Cardiac muscle cell (in vitro differentiated cells and primary cell): ENCODE measurements at places on chromosomes 7 and 10. TPM values are rescaled to one million over a fixed set of nuclear protein-coding genes. Genes with fewer than 3 reads are reported as not detected.
A peak's percentile ranks its signal among the peaks of the same experiment; 100 is the strongest.

GRCh38 chr10:100560248-100560647, 24.5 kb downstream of the HIF1AN start:
- DNase-seq, result no peak

GRCh38 chr7:18530224-18531179, 35.0 kb downstream of the HDAC9 start:
- no peak for DNase-seq

- DNase-seq, result peak; percentile 59
Observed at GRCh38 chr10:86400705-86401587, 34.4 kb upstream of the GRID1 start.

DNA sequence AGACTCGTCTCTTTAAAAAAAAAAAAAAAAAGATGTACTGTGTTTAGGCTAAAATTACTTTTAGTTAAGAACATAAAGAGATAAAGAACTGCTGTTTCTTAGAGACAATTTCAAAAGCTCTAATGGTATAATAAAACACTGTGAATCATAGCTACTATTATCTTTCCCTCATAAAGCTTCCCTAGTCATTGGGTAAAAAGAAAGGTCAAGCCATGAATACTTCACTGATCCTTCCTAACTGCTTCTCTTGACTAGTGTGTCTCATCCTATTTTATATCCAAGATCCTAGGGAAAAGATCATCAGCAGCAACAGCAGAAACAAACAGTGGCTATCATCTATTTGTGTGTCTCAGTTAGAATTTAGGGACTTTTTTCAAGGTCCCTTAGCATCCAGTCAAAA, 10.5 kb downstream of the YME1L1 start:
- no peak for DNase-seq

DNA sequence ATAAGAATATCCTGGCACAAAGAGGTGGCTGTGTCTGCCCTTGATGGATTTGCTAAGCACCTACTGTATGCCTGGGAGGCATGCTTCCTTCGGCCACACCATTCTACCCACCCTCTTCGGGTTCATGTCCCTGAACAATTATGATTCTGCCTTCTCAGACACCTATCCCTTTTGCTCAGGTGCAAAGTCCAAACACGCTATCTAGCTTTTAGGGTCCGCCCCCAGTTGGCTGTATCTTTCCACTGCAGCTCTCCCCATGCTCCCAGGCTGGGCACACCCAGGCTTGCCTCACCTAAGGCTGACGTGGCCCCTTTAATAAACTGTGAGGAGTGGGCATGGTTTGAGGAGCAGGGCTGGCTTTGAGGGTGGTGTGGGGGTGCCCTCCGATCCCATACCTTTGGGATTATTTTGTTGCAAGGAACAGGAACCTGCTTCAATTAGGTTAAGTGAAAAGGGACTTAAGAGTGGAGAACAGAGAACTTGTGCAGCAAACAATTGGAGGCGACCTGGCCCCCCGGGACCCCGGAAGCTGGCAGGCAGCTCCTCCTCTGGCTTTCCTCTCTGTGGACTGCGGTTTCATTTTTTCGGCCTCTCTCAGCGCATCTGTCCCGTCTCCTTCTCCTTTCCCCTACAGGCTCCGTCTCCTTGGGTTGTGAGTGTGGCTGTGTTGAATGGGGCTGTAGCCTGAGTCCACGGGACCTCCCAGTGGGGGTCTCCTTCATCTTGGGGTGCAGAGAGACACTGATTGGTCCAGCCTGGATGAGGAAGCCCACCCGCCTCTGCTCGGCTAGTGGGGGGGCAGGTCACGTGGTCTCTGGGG, 3.8 kb downstream of the CLIP2 start:
- no peak for DNase-seq

DNA sequence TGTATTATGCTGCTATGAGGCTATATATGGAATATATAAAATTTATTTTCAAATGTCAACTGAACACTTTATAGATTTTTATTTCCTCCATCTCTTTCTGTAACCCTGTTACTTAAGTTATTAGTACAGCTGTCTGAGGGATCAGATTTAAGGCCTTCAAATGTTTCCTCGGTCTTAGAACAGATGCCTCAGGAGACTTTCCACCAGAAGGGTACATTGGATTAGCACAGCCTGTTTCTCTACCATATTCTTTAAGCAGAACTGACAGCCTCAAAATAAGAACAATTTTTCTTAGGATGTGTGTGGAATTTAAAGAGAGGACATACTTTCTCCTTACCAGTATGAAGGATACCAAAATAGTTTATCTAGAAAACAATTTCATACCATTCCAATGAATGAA, 53.0 kb upstream of the HGF start:
- no peak for DNase-seq

The CHAT gene
- polyA plus RNA-seq, result not detected in 2 replicates

The C10orf143 gene
- 1.5 and 5.7 TPM in 2 replicates for polyA plus RNA-seq
